Right lung (tissue), 10 donors: ENCODE measurements at places on chromosomes 16 and 17. TPM values are rescaled to one million over a fixed set of nuclear protein-coding genes. Genes with fewer than 3 reads are reported as not detected.

The UMOD gene
- 1.8 TPM for polyA plus RNA-seq

The ANKFY1 gene
- polyA plus RNA-seq: 55.2 TPM

The KRT222 gene
- 0.33 TPM for polyA plus RNA-seq

GRCh38 chr17:45784741-45785479, 790 bp downstream of the CRHR1 start:
- no peak for DNase-seq

- DNase-seq: no peak
These were observed 4.0 kb upstream of the IL17C start for GRCh38 chr16:88634141-88634993.

DNA sequence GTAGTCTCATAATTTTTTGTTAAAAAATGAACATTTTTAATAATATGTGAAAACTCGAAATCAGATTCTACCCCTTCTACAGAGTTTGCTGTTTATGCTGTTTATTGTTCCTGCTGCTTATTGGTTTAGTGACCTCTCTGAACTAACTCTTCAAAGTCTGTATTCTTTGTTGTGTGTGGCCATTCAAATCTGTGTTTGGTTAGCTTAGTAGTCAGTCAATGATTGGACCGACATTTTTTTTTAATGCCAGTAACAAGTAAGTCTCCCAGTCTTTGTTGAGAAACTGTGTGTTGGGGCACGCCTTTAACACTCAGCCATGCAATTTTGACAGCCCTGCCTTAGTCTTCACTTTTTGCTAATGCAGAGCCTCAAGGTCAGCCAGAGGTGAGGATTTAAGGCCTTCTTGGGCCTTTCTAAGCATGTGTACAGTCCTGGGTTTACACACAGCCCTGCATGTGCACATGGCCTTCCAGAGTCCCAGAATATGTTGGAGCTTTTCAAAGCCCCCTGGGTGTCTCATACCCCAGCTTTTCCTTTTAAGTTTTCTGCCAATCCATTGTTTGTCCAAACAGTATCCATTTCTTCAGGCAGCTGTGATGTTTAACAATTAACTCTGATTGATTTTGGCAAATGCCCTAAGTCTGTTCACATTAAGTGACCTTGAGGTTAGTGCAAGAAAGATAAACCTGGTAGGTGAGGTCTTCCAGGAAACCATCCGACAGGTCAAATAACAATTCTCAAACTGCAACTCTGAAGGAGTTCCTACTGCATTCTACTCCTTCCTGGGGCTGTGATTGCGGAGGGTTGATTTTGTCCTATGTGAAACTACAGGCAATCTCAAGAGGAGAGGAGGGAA, 389.3 kb downstream of the PMP22 start:
- no peak for DNase-seq

- DNase-seq: peak; percentile 15
These were observed 63.8 kb upstream of the CHMP6 start for GRCh38 chr17:80927791-80928216.

GRCh38 chr16:21626659-21627277, 25.6 kb downstream of the IGSF6 start:
- no peak for DNase-seq

The VAMP2 gene
- polyA plus RNA-seq: 97.7 TPM

- no peak for DNase-seq
These were observed 112.0 kb upstream of the METRNL start for GRCh38 chr17:82967268-82968032.

- no peak for DNase-seq
These were observed 13.3 kb upstream of the PABPN1L start for GRCh38 chr16:88879788-88880055.

GRCh38 chr16:102060-102855, 24.2 kb downstream of the MPG start:
- DNase-seq: no peak

GRCh38 chr16:31223044-31223443, 6.1 kb upstream of the PYDC1 start:
- no peak for DNase-seq

DNA sequence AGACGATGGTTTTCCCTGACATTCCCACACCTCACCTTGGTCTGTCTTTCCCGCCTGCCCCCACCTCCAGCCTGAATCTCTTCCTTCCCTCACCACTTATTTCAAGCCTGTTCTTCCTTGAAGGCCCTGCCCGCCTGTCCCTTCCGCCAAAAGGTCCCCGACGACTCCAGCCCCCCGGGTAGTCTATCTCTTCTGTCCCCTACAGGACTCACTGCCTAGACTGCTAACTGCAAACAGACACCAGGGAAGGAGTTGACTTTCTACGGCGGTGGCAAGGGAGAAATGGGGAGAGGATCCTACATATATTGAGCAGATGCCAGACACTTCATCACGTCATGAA, 53.7 kb downstream of the NT5M start:
- no peak for DNase-seq

GRCh38 chr17:10875984-10876555, 38.2 kb upstream of the PIRT start:
- peak; percentile 1 for DNase-seq

GRCh38 chr17:28225271-28225670, 93.7 kb upstream of the TMEM97 start:
- DNase-seq: no peak

GRCh38 chr17:14318109-14318917, 17.4 kb downstream of the HS3ST3B1 start:
- DNase-seq: no peak

GRCh38 chr17:9902120-9902519, 3.0 kb downstream of the RCVRN start:
- DNase-seq: peak; percentile 31

- DNase-seq: no peak
These were observed 210.6 kb upstream of the KCNJ16 start for GRCh38 chr17:69864462-69864861.

DNA sequence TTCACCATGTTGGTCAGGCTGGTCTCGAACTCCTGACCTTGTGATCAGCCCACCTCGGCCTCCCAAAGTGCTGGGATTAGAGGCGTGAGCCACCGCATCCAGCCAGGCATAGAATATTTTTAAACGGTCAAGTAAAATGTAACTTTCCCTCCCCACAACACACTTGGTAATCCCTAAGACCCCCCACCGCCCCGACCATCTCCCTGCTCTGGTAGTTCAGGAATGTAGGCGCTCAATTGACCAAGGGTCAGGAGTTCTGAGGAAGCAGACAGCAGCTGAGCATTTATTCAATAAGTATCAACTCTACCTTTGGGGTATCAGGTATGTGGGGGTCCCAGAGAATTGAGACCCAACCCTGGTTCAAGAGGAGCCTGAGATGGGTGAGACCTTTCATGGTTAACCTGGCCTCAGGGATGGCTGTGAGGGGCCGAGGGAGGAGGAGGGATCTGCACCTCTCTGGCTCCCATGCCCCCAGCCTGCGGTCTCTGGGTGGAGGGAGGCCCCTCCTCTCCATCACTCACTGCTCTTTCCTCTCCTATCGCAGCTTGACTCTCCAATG, 48.4 kb upstream of the TOB1 start:
- no peak for DNase-seq

DNA sequence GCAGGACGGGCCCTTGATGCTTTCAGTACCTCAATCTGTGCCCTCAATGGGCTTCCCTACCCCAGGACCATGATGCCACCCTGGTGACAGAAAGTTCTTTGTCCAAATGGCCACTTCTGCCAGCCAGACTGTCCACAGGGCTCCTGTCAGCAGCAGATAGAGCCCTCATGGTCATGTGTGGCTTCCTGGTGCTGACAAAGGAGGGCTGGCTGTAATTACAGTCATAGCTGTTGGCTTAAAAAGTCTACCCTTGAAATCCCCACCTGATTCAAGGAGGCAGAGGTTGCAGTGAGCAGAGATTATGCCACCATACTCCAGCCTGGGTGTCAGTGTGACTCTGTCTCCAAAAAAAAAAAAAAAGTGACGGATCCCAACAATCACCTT, 3.3 kb downstream of the TRPV2 start:
- no peak for DNase-seq

DNA sequence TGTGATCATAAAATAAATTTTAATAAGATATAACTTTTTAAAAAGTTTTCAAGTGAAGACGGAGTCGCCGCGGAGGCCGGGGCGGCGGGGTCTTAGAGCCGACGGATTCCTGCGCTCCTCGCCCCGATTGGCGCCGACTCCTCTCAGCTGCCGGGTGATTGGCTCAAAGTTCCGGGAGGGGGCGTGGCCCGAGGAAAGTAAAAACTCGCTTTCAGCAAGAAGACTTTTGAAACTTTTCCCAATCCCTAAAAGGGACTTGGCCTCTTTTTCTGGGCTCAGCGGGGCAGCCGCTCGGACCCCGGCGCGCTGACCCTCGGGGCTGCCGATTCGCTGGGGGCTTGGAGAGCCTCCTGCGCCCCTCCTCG, at the start of gene FOXC2:
TSS of gene FOXC2 (plus strand) at position 229 of the 365 bp plus-strand sequence. CDS start 507 bp downstream, outside the sequence.
- peak; percentile 89 for DNase-seq

DNA sequence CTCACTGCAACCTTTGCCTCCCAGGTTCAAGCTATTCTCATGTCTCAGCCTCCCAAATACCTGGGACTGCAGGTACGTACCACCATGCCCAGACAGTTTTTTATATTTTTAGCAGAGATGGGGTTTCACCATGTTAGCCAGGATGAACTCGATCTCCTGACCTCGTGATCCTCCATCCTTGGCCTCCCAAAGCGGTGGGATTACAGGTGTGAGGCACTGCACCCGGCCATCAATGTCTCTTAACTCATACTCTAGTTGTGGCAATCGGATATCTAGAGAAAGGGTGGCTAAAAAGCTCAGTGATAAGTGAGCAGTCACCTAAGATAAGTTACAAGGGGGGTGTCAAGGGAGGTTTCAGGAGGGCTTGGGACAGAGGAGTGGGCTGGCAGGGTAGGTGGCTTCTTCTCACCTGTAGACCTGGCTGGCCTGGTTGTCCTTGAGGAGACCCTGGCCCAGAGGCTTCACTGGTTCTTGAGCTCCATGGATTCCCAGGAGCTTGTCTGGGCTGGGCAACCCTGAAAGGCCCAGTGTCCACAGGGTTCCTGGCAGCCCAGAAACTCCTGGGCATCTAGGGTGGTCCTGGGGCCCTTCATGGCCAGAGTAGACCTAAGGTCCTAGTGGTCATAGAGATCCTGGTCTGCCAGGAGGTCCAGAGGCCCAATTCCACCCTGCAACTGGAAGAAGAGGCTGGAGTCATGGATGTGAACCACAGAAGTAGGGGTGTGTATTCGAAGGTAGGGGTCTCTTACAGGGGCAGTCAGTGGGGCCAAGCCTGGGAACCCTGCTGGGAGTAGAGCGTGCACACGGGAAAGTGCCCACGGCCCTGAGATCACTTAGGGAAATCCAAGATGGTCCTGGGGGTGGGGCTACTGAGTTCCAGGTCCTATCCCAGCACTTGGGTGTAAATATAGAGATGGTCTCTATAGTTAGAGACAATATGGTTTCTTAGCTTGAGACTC, 12.7 kb upstream of the IGFBP4 start:
- no peak for DNase-seq

The C16orf96 gene
- 0.33 TPM for polyA plus RNA-seq

DNA sequence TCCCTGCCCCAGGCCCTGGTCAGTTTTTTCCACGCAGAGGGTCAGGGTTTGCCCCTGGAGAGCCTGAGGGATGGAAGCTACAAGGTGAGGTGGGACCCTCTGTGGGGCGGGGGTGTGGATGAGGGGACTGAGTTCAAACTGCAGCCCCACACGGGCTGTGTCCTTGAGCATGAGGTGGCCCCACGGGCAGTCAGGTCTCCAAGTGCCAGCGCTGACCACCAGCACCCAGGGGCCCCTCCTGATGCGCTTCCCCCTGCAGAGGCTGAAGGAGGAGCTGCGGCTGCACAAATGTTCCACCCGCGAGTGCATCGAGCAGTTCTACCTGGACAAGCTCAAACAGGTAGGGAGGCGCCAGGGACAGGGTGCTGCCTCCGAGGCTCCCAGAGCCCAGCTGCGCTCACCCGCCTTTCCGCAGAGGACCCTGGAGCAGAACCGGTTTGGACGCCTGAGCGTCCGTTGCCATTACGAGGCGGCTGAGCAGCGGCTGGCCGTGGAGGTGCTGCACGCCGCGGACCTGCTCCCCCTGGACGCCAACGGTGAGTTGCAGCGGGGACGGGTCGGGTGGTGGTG, 4.3 kb downstream of the TSR3 start:
- no peak for DNase-seq

- no peak for DNase-seq
These were observed 27.9 kb downstream of the MBTD1 start for GRCh38 chr17:51231999-51232398.

DNA sequence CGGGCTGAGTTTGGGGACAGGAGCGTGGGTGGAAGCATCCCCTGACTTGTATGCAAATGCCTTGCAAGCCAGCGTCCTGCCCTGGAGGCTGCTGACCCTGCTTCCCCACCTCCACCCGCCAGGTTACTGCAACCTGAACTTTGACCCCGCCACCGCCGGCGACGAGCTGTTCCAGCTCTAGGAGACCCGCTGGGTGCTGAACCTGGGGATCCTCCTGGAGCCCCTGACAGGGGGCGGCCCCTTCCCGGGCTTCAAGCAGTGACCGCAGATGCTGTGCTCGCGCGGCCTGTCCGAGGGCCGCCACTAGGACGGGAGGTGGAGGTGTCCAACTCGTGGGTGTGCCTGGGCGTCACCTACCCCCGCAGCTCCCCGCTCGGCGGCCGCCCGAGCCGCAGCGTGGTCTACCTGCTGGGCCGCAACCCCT, 10.7 kb upstream of the SLC16A5 start:
- DNase-seq: no peak

The IGSF6 gene
- polyA plus RNA-seq: 3.7 TPM

- DNase-seq: peak; percentile 67
These were observed 29.4 kb upstream of the MTSS2 start for GRCh38 chr16:70715055-70715858.
